ENCODE measurements at places on chromosomes 12 and 14.
A peak's percentile ranks its signal among the peaks of the same experiment; 100 is the strongest.

- peak; percentile 98 for DNase-seq
These were observed at the start of gene EP400 for GRCh38 chr12:131949431-131950181. EP400 (plus strand) TSS chr12:131949942; CDS start chr12:131960620, 10,678 bp downstream.

- no peak for DNase-seq
These were observed 97.3 kb downstream of the KCNK10 start for GRCh38 chr14:88225721-88226120.

DNA sequence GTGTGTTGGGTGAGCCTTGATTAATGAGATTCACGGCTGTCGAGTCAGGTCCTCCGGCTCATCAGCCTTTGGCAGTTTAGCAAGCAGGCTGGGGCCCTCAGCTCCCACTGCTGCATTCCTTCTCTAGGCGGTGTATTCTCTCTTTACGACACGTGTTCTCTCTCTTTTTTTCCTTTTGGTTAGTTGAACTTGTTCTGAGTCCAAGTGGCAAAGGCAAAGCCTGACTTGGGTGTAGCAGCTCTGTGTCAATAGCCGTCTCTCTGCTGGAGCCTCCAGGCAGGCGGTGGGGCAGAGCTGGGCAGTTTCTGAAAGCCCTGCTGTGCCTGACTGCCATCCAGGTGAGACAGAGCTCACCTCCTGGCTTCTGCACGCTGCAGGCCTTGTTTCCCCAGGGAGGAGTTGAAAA lies 46.6 kb downstream of the SUSD6 start:
- DNase-seq: no peak

DNA sequence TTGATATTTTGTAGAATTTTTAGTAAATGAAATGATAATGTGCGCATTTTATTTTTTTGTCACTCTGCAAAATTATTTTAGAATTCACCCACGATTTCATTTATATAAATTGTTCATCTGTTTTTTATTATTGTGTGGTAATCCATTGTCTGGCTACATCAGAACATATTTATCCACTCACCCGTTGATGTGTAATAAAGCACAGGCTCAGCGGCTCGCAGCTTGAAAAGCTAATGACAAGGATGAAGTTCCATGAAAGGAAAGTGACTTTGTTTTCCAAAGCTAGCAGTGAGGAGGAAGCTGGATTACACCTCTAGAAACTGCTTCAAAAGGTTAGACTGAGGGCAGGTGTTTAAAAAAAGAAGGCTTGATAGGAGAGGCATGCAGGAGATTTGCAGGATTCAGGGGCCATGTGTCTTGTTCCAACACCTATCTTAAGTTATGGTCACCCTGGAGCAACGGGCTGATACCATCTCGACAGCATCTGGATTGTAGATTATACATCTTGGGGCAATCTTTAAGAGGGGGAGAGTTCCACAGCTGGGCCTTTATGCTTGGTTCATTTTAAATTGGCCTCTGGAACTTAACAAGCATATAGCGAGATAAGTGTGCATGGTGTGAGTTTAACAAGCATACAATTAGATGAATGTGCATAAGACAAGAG lies 194.1 kb downstream of the TMTC3 start:
- no peak for DNase-seq

DNA sequence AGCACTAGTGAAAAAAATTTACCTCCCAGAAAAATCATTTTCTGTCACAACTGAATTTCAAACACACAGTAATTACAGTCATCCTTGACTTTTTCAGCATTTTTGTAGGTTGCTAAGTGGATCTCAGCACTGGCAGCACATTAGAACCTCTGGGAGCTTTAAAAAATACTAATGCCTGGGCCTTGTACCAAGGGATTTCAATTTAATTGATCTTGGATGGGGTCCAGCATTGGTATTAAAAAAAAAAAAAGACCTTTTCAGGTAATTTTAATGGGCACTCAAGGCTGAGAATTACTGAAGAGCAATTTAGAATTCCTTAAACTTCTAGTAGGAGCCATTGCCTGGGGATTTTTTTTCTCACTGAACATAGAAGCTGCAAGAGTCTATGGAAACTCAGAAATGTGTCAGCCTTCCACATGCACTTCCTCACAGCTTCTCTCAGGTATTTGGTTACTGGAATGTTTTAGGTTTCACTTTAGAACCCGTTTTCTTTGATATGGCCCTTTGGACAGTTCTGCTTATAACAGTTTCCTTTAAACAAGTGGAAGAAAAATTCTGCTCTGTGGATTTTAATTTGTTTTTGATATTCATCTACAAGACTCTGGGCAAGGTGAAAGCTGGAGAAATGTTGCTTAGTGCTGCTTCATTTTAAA lies 88.5 kb upstream of the DACT1 start:
- no peak for DNase-seq

DNA sequence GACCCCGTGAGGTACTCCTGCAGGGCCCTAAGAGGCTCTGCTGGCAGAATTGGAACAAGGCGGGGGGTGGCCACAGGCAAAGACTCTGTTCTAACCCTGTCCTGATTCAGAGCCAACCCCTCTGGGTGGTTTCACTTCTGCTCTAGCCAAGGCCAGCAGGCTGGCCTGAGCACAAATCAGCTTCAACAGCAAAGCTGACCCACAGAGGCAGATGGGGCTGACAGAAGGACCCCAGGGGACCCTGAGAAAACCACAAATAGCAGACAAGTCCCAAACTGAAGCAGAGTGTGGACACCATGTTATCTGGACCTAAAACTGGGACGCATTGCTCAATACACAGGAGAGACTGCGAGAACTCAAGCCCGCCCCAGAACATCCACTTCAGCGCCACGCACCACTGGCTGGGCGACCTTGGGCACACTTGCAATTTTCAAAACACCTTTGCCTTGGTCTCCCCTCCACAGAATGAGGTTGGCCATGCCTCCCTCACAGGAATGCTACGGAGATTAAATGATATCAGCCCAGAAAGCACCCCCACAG lies 76.4 kb upstream of the DICER1 start:
- DNase-seq: no peak

DNA sequence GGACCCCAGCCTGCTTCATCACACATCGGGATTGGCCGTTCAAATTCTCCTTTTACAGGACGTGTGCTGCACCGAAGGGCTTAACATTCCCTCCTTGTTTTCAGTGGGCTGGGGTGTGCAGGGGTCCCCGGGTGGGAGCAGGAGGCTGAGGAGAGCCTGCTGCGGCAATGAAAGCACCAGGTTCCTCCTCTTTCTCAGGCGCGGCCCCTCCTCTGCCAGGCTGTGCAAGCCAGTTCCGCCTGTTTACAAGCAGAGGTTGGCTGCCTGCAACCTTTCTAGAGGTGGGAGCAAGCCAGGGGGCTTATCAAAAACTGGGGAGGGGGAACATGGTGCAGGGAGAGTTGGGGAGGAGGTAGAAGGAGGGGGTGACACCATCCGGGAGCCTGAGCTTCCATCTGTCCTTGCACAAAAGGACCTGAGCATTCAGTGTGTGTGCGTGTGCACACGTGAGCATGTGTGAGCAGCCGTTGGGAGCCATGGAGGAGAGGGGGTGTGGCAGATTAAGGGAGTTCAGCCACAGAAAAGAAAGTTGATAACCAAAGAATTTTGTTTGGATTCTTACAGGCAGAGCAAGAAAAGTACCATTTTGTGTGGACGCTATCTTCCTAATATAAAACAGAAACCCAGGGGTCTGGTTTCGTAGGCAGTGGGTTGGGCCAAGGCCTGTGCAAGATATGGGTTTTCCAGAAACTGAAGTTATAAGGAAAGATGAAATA lies 108.8 kb upstream of the RFLNA start:
- DNase-seq: no peak
